ENCODE measurements at places on chromosomes 11 and 22.

GRCh38 chr11:88106666-88107065 lies 68.6 kb downstream of the RAB38 start:
- DNase-seq: no peak

DNA sequence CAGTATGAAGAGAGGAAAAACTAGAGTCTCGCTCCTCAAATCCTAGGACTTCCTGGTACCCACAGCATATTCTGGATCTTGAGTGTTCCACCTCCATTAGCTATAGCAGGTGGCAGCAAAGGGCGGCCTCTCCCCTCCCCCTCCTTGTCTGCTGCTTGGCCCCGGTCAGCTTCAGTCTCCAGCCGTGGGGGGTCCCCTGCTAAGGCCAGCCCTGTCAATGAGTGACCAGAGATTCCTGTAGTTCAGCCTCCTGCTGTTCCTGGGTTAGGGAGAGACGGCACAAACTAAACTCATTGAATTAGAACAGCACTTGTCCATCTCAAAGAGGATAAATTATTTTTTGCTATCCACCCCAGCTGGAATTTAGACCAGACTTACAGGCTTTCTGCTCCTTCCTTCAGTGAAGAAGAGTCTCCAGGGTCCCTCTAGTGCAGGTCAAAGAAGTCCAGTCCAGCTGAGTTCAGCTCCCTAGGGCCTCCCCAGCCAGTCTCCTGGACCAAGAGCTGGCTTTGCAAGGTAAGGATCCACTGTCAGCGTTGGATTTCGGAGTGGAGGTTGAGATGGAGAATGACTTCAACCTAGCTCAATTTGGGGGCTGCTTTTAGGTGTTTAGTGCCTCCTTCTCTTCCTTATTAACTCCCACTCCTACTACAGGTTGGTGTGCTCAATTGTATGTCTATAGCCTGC lies 1.1 kb upstream of the PHLDB1 start:
- DNase-seq: no peak

DNA sequence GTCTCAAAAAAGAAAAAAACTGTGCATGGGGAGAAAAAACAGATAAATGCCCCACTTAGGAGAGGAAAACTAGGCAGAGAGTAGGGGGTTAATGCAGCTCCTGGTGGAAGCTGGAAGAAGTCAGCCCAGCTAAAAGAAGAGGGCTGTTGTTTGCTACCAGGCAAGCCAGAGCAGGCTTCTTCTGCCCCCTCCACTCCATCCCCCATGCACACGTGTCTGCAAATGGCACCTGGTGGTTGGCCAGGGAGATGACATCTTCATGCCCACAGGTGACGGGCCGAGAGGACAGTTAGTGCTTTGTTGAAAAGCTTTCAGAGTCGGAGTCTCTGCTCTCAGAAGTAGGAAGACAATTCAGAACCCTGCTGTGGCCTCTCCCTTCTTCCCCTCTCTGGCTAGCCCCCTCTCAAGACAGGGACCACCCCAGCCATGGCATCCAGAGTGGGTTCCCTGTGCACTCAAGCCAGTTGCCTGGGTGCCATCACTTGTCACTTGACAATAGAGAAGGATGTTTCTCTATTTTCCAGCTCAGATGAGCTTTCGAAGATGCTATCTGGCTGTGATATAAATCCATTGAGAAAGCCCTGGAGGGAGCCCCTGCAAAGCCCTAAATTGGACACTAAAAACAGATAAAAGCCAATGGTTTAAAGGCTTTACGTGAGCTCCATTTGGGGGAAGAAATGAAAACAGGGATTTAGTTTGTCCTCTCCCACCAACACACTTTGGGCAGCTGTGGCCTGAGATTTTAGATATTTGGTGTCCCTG lies 142.0 kb downstream of the TRIM29 start:
- no peak for DNase-seq

DNA sequence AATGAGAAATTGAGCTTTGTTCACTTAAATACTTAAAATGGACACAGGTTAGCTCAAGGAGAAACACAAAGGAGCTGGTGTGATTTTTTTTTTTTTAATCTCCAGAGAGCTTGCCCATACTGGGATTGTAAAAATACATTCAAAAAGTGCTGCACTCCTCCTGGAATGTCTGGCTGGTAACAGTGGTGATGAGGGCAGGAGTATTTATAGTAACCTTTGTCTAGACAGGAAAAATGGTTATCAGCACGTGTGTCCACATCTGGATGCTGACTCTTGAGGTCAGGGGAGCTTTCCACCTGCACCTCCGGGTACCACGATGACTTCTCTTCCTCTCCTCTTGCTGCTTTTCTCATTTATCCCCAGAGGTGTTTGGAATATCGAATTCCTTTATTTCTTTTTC lies 30.1 kb downstream of the EXT2 start:
- DNase-seq: no peak

DNA sequence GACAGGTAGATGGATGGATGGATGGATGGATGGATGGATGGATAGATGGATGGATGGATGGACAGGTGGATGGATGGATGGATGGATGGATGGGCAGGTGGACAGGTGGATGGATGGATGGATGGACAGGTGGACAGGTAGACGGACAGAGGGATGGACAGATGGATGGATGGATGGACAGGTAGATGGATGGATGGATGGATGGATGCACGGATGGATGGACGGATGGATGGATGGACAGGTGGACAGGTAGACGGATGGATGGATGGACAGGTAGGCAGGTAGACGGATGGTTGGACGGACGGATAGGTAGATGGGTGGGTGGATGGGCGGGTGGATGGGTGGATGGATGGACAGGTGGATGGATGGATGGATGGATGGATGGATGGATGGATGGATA lies 24.3 kb downstream of the PDGFB start:
- no peak for DNase-seq

DNA sequence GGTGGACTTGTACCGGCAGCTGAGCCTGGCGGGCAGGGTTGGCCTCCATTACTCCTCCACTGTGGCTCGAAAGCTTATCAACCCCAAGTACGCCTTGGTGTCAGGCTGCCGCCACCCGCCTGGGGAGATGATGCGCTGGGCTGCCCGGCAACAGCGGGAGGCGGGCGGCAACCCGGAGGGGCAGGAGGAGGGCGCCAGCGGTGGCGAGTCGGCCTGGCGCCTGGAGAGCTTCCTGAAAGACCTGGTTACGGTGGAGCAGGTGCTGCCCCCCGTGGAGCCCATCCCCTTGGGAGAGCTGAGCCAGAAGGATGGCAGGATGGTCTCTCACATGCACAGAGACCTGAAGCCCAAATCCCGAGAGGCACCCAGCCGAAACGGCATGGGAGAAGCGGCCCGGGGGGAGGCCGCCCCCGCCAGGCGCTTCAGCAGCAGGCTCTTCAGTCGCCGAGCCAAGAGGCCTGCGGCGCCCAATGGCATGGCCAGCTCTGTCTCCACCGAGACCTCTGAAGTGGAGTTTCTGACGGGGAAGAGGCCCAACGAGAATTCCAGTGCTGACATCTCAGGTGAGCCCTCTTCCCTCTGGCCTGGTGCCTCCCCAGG lies 26.7 kb downstream of the FAM83F start:
- no peak for DNase-seq

GRCh38 chr11:34427186-34427805 lies 11.4 kb upstream of the CAT start:
- DNase-seq: no peak

DNA sequence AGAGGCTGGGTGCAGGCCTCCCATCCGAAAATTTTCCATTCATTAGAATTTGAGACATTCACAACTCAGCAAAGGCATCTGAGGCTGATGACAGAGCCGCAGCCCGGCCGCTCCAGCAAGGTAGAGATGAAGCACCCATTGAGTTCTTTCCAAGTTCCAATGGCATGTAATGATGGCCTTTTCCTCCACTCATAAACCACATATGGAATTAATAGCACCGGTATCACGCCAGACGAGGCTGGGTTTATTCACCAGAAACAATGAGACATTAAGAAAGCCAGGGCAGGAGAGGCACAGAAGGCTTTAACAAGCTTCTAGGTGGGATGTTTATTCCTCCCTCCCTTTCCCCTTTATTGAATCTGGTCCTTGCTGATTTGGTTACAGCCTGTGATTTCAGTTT lies 534.4 kb downstream of the MN1 start:
- DNase-seq: no peak

DNA sequence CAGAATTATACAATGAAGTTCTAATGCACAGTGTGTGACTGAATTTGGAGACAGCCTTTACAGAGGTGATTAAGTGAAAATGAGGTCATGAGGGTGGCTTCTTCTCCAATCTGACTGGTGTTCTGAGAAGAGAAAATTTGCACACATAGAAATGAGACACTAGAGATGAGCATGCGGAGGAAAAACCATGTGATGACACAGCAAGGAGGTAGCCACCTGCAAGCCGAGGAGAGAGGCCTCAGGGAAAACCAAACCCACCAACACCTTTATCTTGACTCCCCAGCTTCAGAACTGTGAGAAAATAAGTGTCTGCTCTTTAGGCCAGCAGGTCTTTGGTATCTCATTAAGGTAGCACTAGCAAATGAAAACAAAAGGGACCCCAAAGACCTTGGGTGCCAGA lies 93.2 kb downstream of the GGTLC2 start:
- DNase-seq: no peak

DNA sequence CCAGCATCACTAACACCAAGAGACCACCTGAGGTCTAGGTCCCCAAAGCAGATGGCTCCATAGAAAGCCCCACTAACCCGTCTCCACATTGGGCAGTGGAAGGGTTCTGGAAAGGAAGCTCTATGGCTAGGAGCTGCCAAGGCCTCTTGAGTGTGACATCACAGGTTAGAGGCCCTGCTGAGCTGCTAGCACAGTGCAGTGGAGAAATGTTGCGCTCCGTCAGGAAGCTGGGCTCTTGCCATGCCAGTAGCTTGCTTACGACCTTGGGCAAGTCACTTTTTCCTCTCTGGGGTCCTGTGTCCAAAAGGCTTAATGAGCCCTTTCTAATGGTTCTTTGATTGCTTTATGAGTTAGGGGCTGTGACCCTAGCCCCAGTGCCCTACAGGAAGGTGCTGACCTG lies 10.6 kb downstream of the PIK3IP1 start:
- no peak for DNase-seq

- DNase-seq: no peak
Measured at GRCh38 chr11:95977534-95978174, 53.7 kb upstream of the MTMR2 start.

DNA sequence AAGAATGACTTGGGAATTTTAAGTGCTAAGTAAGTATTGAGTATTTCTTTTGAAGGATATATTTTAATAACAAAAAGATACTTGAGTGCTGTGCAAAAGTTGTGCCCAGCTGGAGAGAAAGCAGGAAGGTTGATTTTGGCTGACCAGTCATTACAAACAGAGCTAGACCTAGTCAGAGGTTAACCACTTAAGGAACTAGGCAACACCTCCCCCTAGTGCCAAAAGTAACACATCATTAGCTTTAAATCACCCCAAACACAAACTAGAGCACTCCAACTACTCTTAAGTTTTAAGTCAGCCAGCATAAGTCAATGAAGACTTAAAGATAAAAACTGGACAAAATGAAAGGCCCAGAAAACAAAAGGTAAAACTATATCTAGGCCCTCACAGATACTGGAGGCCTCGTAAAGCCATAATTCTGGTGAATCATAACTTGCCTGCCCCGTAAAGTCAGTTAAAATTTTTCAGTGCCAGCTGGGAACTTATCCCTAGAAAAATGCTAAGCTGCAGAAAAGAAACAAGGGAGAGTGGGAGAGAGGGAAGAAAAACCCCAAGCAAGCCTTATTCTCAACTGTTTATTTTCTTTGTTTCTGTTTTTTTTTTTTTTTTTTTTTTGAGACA lies 4.6 kb downstream of the TMEM9B start:
- DNase-seq: peak; percentile 57

DNA sequence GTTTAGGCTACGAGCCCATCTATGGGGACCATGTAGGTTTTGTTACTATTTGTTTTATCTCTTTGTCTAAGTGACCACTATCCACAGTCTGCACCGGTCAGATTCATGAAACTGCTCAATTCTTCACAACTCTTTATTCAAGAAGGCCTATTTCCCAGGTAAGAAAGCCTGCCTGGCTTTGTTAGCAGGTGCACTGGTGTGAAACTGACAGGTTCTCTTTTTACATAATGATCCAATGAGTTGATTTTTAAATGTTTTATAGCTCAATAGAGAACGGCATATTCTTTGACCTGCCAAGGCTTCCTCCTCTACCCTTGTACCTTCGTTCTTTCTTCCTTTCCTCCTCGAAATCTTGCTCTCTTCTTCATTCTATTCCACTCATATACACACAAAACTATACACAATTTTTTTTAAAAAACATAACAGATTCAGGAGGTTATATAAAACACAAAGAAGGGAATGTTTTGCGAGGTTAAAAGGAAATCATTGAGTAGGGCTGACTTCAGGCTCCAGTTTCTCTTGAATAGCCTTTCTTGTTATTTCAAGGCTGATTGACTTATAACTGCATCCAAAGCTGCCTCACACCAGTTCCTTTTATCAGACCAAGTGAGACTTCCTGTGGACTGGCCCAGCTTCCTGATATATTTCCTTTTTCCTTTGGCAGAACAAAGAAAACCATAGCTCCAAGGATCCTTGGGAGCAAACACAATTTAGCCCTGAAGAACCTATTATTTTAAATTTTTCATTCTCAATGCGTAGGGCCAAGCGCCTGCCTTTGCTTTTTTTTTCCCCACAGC lies 11.4 kb downstream of the FLI1 start:
- no peak for DNase-seq

- no peak for DNase-seq
Measured at GRCh38 chr22:22945195-22945594, 57.6 kb downstream of the IGLL5 start.

DNA sequence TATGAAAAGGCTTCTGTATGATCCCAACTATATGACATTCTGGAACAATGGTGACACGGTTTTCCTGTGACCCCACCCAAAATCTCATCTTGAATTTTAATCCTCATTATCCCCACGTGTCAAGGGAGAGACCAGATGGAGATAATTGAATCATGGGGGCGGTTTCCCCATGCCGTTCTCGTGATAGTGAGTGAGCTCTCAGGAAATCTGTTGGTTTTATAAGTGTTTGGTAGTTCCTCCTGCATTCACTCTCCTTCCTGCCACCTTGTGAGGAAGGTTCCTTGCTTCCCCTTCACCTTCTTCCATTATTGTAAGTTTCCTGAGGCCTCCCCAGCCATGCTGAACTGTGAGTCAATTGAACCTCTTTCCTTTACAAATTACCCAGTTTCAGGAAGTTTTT lies 53.1 kb upstream of the TSPAN18 start:
- no peak for DNase-seq

DNA sequence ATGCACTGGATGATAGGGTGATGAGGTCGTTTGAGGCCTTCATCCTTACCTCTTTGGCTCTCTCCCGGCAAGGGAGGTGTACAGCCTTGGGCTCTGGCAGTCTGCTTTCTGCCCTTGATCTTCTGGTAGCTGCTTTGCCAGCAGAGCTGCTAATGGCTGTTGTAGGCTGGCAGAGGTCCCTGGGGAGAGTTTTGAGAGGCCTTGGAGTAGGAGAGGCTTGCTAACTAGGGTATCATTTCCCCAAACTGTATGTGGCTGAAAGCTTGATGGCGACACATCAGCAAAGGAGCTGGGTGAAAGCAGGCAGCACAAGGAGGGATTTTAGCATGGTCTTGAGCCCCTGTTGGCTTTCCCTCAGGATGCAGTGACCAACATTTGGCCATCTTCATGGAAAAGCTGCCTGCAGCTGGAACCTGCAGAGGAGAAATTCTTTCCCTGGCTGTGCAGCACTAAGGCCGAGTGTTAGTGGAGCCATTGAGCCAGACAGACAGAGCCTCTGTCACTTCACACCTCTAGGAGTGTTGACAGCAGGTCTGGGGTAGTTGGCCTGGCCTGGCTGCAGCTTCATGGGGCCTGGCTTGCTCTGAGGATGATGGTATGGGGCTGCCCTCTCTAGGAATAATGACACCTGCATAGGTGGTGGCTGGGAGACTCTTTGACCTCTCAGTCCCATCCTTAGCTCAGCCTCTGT lies 3.5 kb upstream of the AMPD3 start:
- DNase-seq: peak; percentile 60

GRCh38 chr11:126755526-126755925 lies 245.0 kb downstream of the KIRREL3 start:
- DNase-seq: no peak

GRCh38 chr11:62931499-62932278 lies 10.5 kb upstream of the CHRM1 start:
- no peak for DNase-seq
